ENCODE measurements at places on chromosomes 2 and 18.

- no peak for DNase-seq
Observed at GRCh38 chr2:192551760-192552159, 357.0 kb upstream of the TMEFF2 start.

- DNase-seq, result no peak
Observed at GRCh38 chr2:96167407-96168013, 22.3 kb upstream of the DUSP2 start.

- no peak for DNase-seq
Observed at GRCh38 chr2:220227266-220227920, 600.0 kb downstream of the SLC4A3 start.

GRCh38 chr2:36705326-36706020, 9.0 kb downstream of the VIT start:
- DNase-seq, result no peak

DNA sequence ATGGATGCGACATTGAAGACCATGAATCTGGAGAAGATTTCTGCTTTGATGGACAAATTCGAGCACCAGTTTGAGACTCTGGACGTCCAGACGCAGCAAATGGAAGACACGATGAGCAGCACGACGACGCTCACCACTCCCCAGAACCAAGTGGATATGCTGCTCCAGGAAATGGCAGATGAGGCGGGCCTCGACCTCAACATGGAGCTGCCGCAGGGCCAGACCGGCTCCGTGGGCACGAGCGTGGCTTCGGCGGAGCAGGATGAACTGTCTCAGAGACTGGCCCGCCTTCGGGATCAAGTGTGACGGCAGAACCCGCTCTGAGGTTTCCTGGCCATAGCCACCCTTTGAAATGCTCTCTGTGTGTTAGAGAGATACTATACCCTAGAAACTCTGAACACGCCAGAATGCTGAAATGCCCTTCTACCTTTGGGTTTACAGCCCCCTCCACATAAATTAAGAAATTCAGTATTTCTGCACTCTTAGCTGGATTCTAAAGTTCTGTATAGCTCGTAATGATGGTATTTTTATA, 659 bp downstream of the CHMP1B start:
- DNase-seq, result peak; percentile 15

GRCh38 chr2:201269764-201270163, 9.4 kb downstream of the CASP8 start:
- no peak for DNase-seq

- DNase-seq, result no peak
Observed at GRCh38 chr2:62539606-62540407, 33.8 kb upstream of the TMEM17 start.

- DNase-seq, result no peak
Observed at GRCh38 chr2:101574622-101575021, 99.7 kb upstream of the RFX8 start.

GRCh38 chr2:187966924-187967323, 324.8 kb upstream of the GULP1 start:
- no peak for DNase-seq

Data from activated CD4-positive, alpha-beta T cell treated with anti-CD3 and anti-CD28 coated beads, Interleukin-2, amount 50 U/mL, for 4 hours (primary cell).